NCI-H2081 treated with DMSO at 0.1 percent for 48 hours (cell line): ENCODE measurements at places on chromosomes 11 and 22.
A peak's percentile ranks its signal among the peaks of the same experiment; 100 is the strongest.

DNA sequence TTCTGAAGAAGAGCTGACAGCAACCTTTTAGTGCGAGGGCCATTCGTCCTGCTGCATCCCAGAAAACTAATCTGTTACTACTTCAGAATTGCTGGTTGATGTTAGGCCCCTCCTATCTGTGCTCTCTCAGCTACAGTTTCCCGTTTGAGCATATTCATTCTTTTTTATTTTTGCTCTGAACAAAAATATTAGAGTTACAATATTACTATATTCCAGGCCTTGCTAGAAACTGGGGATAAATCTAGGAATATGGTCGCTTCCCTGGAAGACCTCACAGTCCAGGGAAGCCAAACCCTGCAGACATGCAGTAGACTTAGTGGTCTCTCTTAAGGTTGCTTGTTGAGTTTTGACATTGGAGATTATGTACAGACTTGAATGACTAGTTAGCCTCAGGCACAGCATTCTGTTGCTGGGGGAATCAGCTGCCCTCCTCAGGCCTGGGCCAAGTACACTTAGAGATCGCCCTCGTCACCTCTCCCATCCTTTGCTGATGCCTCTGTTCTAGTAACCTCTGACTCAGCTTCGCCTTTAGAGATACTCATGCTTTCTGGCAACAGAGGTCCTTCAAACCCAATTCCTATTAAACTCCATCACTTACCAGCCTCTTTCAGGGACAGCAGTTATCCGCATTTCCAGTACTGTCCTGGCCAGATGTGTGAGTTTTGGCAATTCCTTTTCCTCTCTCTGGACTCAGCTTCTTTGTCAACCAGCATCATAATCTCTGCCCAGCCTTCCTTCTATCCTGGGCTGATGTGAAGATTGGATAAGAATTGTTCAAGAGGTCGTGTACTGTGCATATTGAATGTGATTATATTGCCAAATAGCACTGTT lies 698 bp upstream of the ANAPC15 start:
- DNase-seq: no peak

GRCh38 chr11:8757047-8757446 lies 74.5 kb downstream of the RPL27A start:
- DNase-seq: no peak

DNA sequence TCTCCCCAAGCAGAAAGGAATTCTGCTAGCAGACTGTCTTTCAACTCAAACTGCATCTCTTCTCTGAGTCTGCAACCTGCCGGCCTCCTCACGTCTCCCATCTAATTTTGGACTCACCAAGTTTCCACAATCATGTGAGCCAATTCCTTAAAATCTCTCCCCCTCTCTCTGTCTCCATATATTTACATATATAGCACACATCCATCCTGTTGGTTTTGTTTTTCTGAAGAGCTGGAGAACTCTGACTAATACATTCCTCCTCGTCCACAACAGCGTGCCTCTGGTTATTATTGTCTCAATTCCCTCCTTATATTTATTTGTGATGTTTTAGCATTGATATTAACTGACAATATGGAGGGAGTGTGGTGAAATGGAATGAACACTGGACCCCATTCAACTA lies 29.6 kb upstream of the FJX1 start:
- DNase-seq: no peak

GRCh38 chr22:30266445-30267381 lies at the start of gene OSM:
OSM (minus strand) TSS chr22:30266851; CDS start chr22:30266799, 52 bp downstream.
- DNase-seq: no peak

GRCh38 chr11:9020916-9021315 lies 17.1 kb upstream of the NRIP3 start:
- no peak for DNase-seq

GRCh38 chr11:55658608-55659007 lies 3.4 kb upstream of the OR4C6 start:
- DNase-seq: no peak

DNA sequence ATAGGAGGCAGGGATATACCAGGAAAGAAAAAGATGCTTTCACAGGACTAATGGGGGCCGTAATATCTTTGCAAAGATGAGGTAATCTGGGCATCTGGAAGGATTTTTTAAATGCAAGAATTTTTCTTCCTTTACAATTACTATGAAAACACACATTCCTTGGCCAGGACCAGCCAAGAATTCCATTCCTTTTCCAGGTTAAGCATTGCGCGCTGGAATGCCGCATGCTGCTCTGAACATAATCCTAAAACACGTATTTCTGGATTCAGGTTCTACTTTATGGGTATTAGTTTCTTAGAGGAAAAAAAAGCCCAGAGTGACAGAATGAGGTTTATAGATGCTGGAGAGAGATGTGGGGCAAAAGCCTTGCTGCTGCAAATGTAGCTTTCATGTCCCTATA lies 99.4 kb upstream of the SORL1-AS1 start:
- no peak for DNase-seq

DNA sequence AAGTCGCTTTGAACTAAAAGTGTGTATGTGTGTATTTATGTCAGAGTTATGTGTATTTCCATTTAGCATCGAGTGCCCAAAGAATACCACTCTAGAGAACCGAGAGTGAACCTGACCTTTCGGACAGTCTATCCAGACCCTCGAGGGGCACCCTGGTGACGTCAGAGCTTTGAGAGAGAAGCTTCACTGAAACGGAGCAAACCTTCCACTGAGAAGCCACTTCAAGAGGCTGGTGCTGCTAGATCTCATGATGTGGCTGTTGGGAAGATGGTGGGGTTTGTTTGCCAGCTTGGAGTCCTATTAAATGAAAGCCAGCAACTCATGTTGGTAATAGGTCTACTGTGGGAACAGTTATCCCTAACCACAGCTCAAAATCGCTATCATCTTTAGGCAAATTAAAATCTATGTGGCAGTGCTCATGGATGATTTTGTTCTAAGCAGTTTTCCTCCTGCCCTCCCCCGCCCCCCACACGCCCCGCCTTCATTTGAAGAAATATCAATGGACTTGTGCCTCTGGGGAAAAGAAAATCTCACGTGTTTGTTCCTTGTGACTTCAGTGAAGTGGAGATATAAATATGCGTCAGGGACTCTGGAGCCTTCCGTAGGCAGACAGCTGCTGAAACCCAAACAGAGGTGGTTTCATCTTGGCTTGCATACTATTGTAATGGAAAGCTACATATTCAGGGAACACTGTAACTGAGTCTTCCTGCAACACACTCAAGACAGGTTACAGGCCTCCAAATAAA lies 22.4 kb upstream of the C11orf96 start:
- DNase-seq: no peak

DNA sequence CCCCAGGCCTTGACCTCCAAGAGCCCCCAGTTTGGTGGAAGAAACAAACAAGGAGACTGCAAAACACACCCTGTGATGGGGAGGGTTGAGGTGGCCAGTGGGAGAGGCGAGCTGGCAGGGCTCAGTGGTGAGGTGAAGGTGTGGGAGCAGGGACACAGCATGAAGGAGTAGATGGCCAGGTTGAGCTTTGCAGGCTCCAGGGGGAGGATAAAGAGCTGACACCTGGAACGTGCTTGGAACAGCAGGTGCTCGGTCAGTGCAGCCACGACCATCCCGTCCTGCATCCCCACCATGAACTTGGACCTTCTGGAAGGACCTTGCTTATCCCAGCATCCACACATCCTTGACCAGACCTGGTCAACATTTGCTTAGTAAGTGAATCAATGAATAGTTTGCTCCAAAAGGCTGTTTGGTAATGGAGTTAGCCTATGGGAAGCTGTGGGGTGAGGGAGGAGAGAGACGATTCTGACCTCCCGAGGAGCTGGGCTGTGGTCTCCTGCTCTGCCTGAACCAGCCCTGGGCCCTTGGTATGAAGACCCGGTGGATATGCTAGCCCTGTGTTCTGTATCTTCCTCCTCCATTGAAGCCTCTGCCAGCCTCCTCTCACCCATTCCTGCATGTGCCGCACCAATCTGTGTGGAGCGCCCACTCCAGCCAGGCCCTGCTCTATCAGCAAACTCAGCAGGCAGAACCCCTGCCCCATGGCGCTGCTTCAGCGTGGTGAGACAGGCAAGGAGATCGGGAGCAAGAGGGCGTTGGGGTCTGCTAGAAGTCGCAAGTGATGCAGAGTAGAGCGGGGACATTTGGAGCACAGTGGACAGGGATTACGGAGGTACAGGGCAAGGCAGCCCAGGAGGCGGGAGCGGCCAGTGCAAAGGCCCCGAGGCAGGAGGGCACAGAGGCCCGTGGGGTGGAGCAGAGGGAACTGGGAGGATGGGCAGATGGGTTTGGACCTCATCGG lies 9.9 kb downstream of the LINC01488 start:
- no peak for DNase-seq

- DNase-seq: peak; percentile 41
Measured at GRCh38 chr11:119222308-119222707, 16.2 kb downstream of the CBL start.

DNA sequence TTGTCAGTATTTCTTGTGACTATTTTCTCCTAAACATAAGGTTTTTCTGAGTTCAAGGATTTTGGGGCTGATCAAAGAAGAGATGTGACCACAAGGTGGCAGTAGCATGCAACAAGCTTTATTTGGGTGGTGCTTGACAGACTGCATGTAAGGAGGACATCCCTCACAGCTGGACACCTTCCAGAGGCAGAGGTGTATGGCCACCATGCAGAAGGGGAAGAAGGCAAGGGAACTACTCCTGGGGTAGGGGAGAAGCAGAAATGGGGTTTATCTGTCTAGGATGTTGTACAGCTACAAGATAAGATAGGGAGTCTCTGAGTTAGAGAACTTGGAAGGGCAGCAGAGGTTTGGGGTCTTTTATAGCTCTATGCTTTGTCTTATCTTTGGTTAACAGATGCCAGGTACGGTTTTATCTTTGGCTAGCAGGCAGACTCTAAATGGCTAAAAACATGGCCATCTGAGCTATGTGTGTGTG lies 5.1 kb upstream of the BIRC2 start:
- DNase-seq: peak; percentile 52

GRCh38 chr11:117563556-117563955 lies 233.5 kb downstream of the DSCAML1 start:
- DNase-seq: no peak

DNA sequence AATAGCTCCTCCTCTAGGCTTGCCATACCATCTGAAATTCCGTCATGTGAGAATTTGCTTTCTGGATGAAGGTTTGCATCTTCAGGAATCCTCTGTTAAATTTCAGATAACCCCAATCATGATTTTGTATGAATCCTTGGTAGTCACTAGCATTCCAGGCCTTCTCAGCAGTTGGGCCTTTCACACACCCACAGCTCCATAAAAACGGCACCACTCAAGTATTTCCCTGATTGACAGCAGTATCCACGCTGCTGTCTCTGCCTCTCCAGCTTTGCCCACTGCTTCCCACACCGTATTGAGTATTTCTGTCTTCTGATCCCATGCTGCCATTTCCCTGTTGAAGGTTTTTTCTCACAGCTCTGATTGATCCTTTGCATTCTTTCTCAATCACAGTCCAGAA lies 208.7 kb upstream of the NCAM1 start:
- DNase-seq: no peak

GRCh38 chr22:19951346-19951745 lies 9.7 kb upstream of the TXNRD2 start:
- DNase-seq: no peak

GRCh38 chr11:110327508-110327907 lies 31.1 kb upstream of the RDX start:
- DNase-seq: no peak

- DNase-seq: no peak
Measured at GRCh38 chr22:29519996-29520395, 33.6 kb downstream of the THOC5 start.

DNA sequence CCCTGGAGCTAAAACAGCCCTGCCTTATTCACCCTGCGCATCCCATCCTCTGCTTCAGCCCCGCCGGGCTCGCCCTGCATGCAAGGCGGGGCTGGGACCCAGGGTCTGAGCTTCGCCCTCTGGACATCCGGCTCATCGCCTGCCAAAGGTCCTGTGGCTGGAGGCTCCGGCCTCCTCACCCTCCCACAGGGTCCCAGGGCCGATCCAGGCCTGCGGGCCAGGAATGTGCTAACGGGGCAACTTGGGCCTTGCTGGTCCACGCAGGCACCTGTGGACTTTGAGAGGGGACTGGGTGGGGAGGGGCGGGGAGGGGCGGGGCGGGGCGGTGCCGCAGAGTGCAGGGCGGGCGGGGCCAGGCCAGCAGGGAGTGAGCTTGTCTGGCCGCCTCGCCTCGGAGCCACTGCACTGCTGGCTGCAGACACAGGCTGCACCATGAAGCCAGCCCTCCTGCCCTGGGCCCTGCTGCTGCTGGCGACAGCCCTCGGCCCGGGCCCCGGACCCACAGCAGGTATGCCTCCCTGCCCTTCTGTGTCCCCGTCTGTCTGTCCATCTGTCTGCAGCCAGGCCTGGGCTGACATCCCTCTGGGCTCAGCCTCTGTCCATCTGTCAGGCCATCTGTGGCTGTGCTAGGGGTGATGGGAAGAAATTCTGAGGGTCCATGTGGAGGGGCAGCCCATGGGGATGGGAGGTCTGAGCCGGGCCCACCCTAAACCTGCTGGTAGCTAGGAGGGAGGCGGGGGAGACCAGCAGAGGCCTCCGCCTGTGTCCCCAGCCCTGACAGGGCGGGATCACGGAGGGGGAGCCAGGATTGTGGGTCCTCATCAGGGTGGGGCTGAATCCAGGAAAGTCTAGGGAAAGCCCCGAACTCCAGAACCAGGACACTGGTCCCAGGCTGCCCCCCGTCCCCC lies at the start of gene SUSD2:
Gene SUSD2 (plus strand): TSS at position 400 of the 908 bp plus-strand sequence. CDS start 33 bp downstream, at position 433.
- no peak for DNase-seq

DNA sequence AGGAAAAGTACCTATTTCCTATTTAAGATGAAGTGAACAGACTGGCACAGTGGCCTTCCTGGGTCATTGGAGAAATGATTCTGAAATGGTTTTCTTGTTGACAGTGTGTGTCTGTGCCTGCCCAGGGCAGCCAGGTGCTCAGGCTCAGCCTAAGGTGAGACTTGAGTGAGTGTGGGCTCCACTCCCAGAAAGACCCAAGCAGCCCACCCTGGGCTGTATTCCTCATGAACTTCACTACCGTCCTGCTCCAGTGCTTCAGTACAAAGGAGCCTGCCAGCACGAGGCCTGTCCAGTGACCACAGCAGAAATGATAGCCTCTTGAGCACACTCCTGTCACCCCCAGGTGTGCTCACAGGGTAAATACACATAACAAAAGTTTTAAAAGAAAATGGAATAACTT lies 49.5 kb downstream of the GAB4 start:
- DNase-seq: no peak

DNA sequence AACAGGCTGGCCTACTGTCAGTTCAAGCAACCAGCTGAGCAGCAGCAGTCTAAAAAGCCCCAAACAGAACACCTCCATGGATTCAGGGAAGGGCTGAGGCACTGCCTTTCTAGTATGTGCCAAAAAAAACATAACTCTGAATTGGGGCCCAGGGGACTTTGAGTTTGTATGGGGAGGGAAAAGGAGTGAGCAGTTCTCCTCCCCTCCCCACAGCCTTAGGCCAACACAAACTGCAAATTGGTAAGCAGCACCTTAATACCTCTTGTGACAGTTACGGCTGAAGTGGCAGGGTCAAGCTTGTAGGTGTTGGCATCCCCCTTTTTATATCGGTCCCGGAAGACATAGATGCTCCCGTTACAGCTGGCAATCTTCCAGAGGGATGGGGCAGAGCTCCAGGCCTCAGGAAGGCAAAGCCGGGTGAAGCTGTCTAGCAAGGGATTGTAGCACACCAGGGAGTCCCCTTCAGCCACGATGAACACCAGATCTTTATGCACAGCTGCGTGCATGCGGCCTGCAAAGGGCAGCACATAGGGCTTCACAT lies 6.0 kb downstream of the KBTBD4 start:
- DNase-seq: no peak

- no peak for DNase-seq
Measured at GRCh38 chr11:110430267-110431050, 711 bp downstream of the FDX1 start.

GRCh38 chr11:124669193-124669592 lies 4.3 kb downstream of the SIAE start:
- peak; percentile 5 for DNase-seq
